ENCODE measurements at places on chromosomes 4 and X. TPM values are rescaled to one million over a fixed set of nuclear protein-coding genes. Genes with fewer than 3 reads are reported as not detected.

The ADGRG4 gene
- total RNA-seq = not detected

The SYN1 gene
- total RNA-seq = 0.45 TPM

The MID1 gene
- 26.5 TPM for total RNA-seq

The DTHD1 gene
- total RNA-seq = not detected

The BEX4 gene
- total RNA-seq = 14.7 TPM

The NSD2 gene
- total RNA-seq = 56.9 TPM

The AMMECR1 gene
- total RNA-seq = 21.0 TPM

The CT45A3 gene
- not detected for total RNA-seq

The COL4A6 gene
- 33.7 TPM for total RNA-seq

The MAGEA6 gene
- total RNA-seq = not detected

The SLC16A2 gene
- total RNA-seq = 16.2 TPM
